Lower lobe of right lung (tissue), 2 donors: ENCODE measurements at places on chromosomes 2 and 18. TPM values are rescaled to one million over a fixed set of nuclear protein-coding genes. Genes with fewer than 3 reads are reported as not detected.

DNA sequence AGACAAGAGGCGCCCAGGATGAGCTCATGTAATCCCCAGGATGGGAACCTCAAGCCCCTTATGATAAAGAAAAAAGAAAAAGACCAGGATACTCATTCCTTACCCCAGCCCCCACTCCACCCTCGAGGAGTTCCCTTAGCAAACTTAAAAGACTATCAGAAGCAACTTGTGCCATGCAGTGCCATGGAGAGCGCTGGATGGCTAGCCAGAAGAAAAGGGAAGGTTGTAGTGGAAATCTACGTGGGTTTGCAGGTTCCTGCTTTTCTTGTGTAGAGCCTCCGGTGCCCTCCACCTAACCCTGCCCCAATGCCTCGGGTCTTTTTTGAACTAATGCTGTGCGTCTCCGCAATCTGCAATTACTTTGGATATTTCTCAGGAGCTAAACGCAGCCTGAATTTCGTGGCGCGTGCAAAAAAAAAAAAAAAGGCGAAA lies 16.2 kb upstream of the BCL11A start:
- H3K27me3 ChIP-seq, result peaks cover 69% of the 10 kb centered on the region
- peak overlapping the region; percentile 14 for H3K4me3 ChIP-seq
- H3K4me1 ChIP-seq, result peaks cover 5% of the 10 kb centered on the region
- H3K27ac ChIP-seq, result no peak overlapping the region
- DNase-seq, result no peak

GRCh38 chr2:98172150-98172765 lies 85.3 kb downstream of the VWA3B start:
- DNase-seq, result no peak
- no peak overlapping the region for H3K27ac ChIP-seq
- H3K36me3 ChIP-seq, result no peaks in the 10 kb centered on the region
- H3K4me1 ChIP-seq, result no peaks in the 10 kb centered on the region
- H3K4me3 ChIP-seq, result no peak overlapping the region

- no peak for DNase-seq
- H3K36me3 ChIP-seq, result no peaks in the 10 kb centered on the region
- H3K4me1 ChIP-seq, result no peaks in the 10 kb centered on the region
- H3K4me3 ChIP-seq, result no peak overlapping the region
- no peaks in the 10 kb centered on the region for H3K27me3 ChIP-seq
These were observed 13.3 kb downstream of the SULT1C3 start for GRCh38 chr2:108253106-108253505.

DNA sequence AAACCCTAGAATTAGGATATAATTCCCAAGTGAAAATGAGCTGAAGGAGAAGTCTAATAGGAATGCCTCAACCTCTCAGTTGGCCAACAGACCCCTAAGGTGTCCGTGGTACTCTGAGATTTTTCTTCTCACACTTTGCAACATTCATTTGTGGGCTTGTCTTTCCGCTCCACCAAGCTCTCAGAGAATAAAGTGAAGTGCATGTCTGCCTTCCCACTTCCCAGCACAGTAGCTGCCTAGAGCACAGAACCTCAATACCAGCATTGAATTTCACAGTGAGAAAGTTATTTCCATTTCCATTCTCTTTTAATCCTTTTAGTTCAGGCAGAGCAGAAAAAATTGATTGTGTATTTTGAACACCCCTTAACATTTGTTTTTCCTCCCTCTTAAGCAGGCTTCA lies 451.8 kb downstream of the TGIF1 start:
- no peak overlapping the region for H3K27ac ChIP-seq
- DNase-seq, result no peak
- H3K4me1 ChIP-seq, result no peaks in the 10 kb centered on the region
- no peak overlapping the region for H3K4me3 ChIP-seq
- H3K36me3 ChIP-seq, result no peaks in the 10 kb centered on the region

DNA sequence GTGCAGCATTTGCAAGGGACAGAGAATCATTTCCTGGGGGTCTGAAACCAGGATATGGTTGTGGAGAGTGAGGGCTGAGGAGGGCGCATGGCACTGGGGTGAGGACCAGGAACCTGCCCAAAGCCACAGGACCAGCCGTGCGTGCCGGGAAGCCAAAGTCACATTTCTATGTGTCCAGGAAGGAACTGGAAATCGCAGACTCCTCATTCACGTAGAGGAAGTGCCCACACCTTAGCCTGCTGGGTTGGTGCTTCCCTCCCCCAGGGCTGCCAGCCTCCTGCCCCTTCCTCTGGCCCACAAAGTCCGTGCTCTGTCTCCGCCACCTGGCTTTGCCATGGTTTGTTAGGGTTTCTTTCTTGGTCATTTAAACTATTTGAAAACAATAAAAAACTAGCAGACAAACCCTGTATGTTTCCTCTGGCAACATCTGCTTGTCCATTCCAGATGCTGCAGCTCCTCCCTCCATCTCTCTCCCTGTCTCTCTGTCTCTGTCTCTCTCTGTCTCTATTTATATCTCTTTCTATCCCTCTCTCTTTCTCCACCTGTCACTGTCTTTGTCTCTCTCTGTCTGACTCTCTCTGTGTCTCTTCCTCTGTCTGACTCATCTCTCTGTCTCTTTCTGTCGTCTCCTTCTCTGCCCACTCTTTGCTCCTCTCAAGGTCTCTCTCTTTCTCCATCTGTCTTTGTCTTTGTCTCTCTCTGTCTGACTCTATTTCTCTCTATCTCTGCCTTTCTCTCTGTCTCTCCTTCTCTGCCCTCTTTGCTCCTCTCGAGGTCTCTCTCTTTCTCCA lies 163.2 kb upstream of the TPO start:
- H3K27ac ChIP-seq, result no peak overlapping the region
- H3K27me3 ChIP-seq, result no peaks in the 10 kb centered on the region
- no peaks in the 10 kb centered on the region for H3K4me1 ChIP-seq
- DNase-seq, result no peak
- no peaks in the 10 kb centered on the region for H3K36me3 ChIP-seq
- no peak overlapping the region for H3K4me3 ChIP-seq

DNA sequence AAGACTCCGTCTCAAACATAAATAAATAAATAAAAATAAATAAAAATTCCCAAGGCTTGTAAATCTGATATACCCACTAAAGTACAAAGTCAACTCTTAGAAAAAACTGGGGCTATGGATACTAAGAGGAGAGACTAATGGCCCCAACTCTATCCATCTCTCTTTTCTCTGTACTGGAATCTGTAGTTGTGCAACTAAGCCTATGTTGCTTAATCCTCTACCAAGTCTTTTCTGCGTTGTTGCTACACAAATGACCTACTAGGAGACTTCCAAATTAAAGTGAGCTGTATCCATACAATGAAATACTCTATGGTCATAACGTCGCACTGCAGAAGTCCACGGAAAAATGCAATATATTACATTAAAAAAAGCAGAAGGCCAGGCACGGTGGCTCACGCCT lies 8.1 kb downstream of the MRPS5 start:
- peaks cover 14% of the 10 kb centered on the region for H3K4me1 ChIP-seq
- H3K36me3 ChIP-seq, result peaks cover 84% of the 10 kb centered on the region
- no peak overlapping the region for H3K4me3 ChIP-seq
- DNase-seq, result no peak

LAMA1 gene
- 0.65 TPM for total RNA-seq

DNA sequence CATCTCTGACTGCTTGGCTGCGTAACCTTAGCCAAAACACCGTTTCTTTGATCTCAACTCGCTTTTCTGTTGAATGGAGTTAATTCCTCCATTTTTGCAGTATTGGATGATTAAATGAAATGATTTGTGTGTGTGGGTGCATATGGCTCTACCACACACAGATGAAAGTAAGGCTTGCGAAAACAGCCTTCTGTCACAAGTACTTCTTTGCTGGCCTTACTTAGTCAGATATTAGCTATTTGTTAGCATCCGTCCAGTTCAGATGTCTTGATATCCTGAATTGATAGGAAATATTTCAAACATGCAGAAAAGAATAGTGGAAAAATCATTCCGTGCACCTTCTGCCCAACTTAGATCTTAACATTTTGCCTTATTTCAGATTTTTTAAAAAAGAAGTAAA lies 21.8 kb downstream of the NCOA1 start:
- no peak overlapping the region for H3K27ac ChIP-seq
- H3K36me3 ChIP-seq, result no peaks in the 10 kb centered on the region
- peaks cover 36% of the 10 kb centered on the region for H3K4me1 ChIP-seq
- no peak for DNase-seq
- no peaks in the 10 kb centered on the region for H3K27me3 ChIP-seq

- H3K27ac ChIP-seq, result no peak overlapping the region
- no peak overlapping the region for H3K4me3 ChIP-seq
- H3K36me3 ChIP-seq, result no peaks in the 10 kb centered on the region
- H3K4me1 ChIP-seq, result no peaks in the 10 kb centered on the region
- DNase-seq, result no peak
These were observed 117.0 kb downstream of the CHN1 start for GRCh38 chr2:174888146-174888545.

GRCh38 chr2:151067658-151068369 lies 193.8 kb downstream of the RBM43 start:
- no peaks in the 10 kb centered on the region for H3K36me3 ChIP-seq
- H3K4me3 ChIP-seq, result no peak overlapping the region
- no peaks in the 10 kb centered on the region for H3K27me3 ChIP-seq
- no peak overlapping the region for H3K27ac ChIP-seq
- DNase-seq, result no peak

DNA sequence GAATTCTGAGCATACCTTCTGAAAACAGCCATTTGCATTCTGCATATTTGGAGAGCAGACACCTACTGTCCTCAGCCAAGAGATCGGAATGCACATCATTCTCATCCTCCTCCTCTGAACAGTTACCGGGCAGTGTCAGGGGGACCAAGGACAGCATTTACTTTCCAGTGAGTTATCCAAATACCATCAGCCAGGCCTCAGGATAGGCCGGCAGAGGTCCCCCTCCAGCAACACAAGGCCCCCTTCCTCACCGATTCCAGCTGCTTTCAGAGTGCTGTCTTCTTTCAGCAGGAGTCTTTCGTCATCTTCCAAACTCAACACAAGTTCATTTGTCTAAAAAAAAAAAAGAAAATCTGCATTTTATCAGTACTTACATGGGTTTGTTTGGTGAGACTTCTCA lies 55.3 kb downstream of the C2orf76 start:
- H3K4me3 ChIP-seq, result no peak overlapping the region

RAX gene
- not detected for total RNA-seq

- no peak overlapping the region for H3K27ac ChIP-seq
- no peak for DNase-seq
- peaks cover 87% of the 10 kb centered on the region for H3K36me3 ChIP-seq
- H3K4me3 ChIP-seq, result no peak overlapping the region
- H3K4me1 ChIP-seq, result no peaks in the 10 kb centered on the region
These were observed 27.2 kb downstream of the ATIC start for GRCh38 chr2:215338883-215339679.

DNA sequence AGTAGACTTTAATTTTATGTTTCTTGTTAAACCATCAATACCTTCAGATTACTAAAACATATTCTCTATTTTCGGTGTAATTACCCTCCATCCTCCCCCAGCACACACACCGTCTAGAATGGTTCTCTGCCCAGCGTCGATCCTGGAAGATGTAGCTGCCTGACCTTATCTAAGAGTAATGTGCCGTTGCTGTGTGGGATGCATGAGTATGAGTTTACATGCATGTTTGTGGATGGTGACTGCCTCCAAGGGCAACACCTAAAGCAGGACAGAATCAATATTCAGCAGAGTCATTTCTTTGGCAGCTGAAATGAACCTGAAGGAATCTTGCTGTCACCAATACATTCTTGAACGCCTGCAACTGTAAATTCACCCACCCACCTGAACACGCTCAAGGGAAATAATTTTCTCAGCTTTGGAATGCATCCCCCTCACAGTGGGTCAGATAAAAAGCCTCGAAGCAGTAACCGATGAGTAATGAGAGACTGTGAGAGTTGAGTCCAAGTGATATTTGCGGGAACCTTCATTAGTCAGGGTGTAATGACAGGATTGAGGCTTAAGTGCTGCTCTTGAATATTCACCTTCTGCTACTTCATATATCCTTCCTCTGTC lies 155.8 kb upstream of the RND3 start:
- no peak for DNase-seq
- H3K27ac ChIP-seq, result no peak overlapping the region
- H3K36me3 ChIP-seq, result no peaks in the 10 kb centered on the region
- no peaks in the 10 kb centered on the region for H3K27me3 ChIP-seq
- no peak overlapping the region for H3K4me3 ChIP-seq

DNA sequence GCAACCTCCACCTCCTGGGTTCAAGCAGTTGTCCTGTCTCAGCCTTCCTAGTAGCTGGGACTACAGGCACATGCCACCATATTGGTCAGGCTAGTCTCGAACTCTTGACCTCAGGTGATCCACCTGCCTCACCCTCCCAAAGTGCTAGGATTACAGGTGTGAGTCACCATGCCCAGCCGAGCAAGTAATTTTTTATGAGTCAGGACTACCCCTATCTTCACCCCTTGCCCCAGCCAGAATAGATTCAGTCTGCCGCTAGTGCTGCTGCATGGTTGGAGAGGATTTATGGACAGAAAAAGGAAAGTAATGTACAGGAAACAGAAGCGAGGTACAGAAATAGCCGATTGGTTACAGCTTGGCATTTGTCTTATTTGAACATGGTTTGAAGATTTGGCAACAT lies 48.9 kb downstream of the BMPR2 start:
- DNase-seq, result no peak
- no peak overlapping the region for H3K4me3 ChIP-seq
- no peaks in the 10 kb centered on the region for H3K36me3 ChIP-seq
- H3K27me3 ChIP-seq, result no peaks in the 10 kb centered on the region

GRCh38 chr18:67433971-67434370 lies 82.5 kb downstream of the DSEL start:
- H3K4me3 ChIP-seq, result no peak overlapping the region
- H3K27ac ChIP-seq, result no peak overlapping the region
- no peaks in the 10 kb centered on the region for H3K36me3 ChIP-seq

CKAP2L gene
- 1.3 TPM for total RNA-seq

GRCh38 chr2:142714600-142714999 lies 162.9 kb upstream of the KYNU start:
- no peaks in the 10 kb centered on the region for H3K27me3 ChIP-seq
- no peak overlapping the region for H3K4me3 ChIP-seq
- no peak for DNase-seq
- no peaks in the 10 kb centered on the region for H3K4me1 ChIP-seq

- H3K27me3 ChIP-seq, result no peaks in the 10 kb centered on the region
- H3K4me1 ChIP-seq, result no peaks in the 10 kb centered on the region
- H3K27ac ChIP-seq, result no peak overlapping the region
- DNase-seq, result no peak
- peaks cover 53% of the 10 kb centered on the region for H3K36me3 ChIP-seq
These were observed 14.8 kb downstream of the TMEM237 start for GRCh38 chr2:201628545-201628944.

DNA sequence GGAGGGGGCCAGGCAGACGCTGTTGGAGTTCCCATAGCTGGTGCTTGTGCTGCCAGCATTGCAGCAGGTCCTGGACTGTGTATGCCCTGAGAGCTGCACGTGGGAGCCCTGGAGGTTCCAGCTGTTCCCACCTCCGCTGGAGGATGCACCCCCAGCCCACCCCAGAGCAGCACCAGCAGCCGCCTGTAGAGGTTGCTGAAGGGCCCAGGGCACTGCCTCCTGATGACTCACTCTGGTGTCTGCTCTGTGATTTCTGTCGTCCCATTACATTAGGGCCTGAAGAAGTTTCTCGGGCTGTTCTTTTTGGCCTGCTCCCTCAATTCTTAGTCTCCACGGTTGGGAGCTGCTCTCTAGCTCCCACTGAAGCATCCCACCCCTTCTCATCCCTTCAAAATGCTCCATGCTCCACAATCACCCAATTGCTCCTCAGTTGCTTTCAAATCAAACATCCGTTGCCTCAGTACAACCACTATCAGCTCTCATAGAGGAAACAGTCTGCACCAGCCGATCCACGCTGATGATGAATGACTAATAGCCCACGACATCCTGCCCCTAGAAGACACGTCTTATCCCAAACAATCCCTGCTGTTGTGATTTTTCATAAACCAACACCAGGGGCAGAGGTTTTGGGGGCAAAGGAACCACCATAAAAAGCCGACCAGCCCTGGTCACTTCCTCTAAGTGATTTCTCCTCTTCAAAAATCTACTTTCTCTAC lies 65.2 kb upstream of the RNF152 start:
- no peaks in the 10 kb centered on the region for H3K27me3 ChIP-seq
- no peak overlapping the region for H3K27ac ChIP-seq
- no peak overlapping the region for H3K4me3 ChIP-seq
- no peak for DNase-seq
- no peaks in the 10 kb centered on the region for H3K36me3 ChIP-seq
- H3K4me1 ChIP-seq, result peaks cover 8% of the 10 kb centered on the region
